Mesothelial cell of epicardium (in vitro differentiated cells): ENCODE measurements at places on chromosomes 5 and 9.
A peak's percentile ranks its signal among the peaks of the same experiment; 100 is the strongest.

- DNase-seq = no peak
These were observed 1.8 kb downstream of the TCERG1 start for GRCh38 chr5:146448783-146449519.

DNA sequence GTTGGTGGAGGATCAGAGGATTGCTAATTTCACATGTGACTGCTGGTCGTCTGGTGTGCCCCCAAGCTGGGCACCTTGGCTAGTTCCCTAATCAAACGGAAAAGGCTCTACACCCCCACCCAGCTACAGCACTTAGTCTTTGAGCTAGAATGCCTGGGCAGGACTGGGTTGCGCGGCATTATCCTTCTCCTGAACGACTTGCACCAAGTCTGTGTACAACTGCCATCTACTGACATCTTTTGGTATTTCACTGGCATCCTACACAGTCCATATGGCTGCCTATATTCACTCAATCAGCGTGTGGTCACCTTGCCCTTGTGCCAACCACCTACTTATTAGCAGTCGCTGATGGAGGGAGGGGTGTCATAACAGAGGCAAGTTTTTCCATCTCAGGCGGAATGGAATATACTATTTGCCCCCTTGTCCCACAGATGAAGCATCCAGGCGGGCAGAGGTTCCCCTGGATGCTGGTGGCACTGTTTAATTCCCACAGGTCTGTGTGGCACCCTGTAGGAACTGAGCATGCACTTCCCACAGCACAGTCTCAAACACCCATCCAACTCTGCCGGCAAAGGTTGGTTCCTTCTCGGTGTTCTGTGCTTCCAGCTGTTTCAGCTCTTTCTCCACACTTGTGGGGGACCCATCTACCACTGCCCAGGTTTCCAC is 150.1 kb downstream of the OSTF1 start:
- DNase-seq = no peak

DNA sequence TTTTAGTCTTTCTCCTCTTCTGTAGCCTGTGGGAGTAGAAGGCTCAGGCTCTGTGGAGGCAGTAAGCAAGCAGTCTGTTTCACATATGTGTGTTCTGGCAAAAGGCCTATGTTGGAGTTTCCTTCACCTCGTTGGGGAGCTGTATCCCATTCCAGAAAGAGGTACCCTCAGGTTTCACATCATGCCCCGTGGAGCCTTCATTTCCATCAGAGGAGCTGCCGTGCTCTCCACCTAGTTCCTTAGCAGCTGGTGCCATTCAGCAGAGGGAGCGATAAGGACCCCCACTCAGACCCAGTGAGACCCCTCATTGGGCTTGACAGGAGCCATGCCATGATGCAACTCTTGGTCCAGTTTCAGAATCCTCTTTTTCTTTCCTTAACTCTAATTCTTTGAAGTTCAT is 50.6 kb upstream of the ANGPTL2 start:
- peak; percentile 19 for DNase-seq

DNA sequence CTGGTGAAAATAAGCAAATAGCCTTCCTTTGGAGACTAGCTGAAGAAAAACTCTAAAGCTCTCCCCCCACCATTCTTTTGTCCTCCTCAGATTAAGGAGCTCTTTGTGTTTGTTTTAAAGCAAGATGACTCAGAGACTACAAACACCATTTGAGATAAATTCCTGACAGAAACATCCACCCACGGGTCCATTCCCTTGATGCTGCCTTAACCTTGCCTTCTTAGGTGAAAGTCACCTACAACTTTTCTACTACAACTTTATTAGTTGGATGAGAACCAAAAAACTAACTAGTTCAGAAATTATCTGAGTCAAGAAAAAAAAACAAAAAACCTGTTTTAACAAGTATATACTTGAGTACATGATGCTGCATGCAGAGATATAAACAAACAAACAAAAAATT is 831.1 kb downstream of the NR2F1-AS1 start:
- no peak for DNase-seq

DNA sequence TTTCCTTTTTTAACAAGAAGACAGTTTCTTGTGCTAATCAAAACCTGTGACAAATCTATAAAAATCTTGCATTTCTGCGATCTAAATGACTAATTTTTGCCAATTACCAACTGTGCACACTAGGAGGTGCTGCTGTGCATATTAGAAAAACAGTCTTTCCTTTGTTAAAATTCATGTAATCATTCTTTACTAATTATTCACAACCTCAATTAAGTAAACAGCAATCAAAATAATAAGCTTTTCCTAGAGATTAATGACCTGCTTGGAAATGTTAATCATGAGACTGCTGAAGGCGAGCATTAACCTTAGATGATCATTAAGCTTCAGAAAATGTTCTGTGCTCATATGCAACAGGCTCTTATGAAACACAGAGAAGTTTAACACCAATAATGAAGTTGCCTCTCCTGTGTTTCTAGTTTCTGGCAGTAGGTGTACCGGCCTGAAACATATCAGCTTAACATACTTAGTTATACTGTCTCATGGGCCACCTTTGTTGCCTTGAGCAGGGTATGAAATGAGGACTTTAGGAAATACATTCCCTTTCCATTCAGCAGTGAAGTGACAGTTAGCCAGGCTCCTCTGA is 17.7 kb downstream of the RFESD start:
- no peak for DNase-seq

DNA sequence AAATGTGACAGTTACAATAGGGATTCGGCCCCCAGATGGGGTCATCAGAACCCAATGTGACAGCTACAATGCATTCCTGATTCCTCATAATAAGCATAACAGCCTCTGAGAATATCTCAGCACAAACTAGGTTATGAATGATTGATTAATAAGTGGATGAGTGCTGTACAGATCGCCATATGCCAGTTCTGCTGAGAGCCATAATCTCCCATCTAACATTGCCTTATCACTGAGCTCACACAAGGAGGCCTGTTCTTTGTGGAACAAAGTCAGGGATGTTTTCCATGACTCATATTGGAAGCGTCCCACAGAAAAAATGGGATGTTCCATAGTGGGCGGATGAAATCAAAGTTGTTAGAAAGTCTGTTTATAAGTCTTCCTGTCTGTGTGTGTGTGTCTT is 89.6 kb downstream of the KIF4B start:
- no peak for DNase-seq

DNA sequence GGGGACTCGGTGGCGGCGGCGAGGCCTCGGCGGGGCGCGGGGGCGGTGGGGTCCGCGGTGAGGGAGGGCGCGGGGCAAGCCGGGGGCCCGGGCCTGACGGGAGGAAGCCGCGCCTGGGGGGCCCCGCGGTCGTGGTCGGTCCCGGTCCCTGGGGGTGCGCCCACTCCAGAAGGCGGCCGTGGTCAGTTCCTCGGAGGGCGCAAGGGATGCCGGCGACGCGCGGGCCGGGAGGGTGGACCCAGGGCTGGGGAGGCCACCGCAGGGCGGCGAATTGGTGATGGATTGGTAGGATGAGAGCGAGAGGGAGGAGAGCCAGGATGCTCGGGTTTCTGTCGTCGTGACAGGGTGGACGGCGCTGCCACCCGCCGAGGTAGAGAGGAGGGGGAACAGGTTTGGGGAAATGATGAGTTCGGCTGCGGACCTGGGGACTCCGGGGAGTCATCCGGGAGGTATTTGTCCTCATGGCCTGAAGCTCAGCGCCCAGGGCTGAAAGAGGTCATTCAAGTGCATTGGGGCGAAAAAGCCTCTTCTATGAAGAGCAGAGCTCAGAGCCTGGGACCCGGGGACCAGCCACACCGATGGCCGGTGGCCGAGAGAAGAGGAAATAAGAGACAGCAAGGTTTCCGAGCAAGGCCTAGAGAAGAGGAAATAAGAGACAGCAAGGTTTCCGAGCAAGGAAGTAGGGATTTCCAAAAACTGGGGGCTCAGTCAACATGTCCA is 557 bp downstream of the GNG10 start:
- no peak for DNase-seq

GRCh38 chr9:127280880-127281660 is 16.5 kb downstream of the GARNL3 start:
- no peak for DNase-seq

GRCh38 chr9:3161912-3162311 is 318.0 kb upstream of the PUM3 start:
- DNase-seq = no peak

DNA sequence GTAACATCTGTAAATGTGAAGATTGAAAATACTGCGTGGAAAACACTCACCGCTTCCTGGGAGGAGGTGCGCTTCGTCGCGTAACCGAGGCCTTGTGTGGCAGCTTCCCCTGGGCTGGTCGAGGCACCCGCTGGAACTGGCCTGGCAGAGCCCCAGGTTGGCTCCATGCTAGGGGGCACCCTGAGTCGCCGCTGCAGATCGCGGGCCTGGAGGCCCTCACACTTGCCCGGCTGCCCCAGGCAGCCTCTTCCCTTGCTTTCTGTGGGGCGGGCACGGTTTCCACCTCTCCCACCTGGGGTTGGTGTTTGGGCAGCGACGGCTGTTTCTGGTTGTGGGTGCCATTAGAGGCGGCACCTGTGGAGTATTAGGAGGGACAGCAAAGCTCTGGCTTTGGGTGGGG is 852 bp downstream of the ZNF354C start:
- no peak for DNase-seq

DNA sequence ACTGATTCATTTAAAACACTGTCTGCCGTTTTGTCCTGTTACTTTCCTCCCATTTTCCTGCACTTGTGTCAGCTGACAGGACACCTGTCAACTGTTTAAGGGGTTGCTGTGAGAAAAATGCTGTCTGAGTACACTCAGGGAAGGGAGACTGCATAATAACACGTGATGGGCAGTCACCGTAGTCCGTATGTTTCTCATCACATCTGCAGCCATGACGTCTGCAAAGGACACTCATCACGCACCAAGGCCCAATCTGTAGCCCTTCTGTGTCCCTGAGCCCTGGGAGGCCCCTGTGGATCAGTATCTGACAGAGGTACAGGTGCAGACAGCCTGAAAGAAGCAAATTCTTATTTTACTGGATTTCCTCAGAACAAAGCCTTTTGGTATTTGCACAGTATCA is 396.3 kb downstream of the YTHDC2 start:
- no peak for DNase-seq

DNA sequence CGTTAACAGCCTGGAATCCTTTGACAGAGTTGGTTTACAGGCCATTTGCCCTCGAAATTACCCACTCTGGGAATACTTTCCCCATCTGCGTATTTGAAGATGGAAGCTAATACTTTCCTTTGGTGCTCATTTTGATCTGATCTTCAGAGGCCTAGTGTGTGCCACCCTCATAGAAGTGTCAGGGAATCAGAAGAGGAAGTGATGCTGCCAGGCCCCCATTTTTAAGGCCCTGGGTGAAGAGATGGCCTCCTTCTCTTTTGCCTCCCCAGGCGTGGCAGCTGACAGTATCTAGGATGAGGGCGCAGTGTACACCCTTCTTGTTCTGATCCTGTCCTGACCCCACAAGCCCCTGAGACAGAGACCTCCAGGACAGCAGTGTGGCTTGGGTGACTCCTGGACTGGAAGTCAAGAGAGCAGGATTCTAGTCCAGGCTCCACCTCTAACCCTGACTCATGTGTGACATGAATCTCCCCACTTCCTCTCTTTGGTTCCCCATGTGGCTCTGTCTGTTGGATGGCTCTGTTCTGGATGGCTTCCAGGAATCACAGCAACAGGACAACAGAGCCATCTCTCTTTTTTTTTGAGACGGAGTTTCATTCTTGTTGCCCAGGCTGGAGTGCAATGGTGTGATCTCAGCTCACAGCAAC is 27.8 kb downstream of the CSF1R start:
- DNase-seq = no peak

- peak; percentile 97 for DNase-seq
These were observed 507 bp upstream of the TENT4A start for GRCh38 chr5:6712577-6713273.

DNA sequence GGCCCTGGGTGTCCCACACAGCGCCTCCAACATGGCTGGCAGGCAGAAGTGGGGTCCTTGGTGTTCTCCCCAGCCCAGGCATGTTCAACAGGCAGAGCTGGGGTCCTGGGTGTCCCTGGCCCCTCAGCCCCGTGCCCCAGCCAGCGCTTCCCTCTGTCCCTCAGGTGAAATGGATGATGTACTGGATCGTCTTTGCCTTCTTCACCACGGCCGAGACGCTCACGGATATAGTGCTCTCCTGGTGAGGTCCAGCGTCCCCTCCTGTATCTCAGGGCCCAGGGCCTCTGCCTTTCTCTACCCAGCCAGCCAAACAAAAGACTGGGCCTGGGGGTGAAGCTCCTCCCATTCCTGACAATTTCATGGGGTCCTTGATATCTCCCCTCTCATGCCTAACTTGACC is 2.4 kb downstream of the REEP2 start:
- no peak for DNase-seq

DNA sequence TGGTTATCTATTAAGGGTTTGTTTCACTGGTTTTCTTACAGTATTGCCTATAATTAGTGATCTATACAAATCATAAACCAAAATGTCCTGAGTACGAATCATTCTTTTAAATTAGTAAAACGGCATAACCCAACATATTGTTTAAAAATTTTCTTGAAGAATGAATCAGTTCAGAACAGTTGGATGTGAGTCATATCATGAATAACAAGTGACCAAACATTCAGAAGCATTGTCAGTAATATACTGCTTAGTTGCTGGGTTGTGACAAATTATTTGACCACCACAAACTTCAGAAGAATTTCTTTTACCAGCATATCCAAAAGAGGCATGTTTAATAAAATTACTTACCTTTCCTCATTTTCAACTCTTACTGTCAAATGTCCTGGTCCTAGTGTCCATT is 111.2 kb downstream of the UNC13B start:
- no peak for DNase-seq

DNA sequence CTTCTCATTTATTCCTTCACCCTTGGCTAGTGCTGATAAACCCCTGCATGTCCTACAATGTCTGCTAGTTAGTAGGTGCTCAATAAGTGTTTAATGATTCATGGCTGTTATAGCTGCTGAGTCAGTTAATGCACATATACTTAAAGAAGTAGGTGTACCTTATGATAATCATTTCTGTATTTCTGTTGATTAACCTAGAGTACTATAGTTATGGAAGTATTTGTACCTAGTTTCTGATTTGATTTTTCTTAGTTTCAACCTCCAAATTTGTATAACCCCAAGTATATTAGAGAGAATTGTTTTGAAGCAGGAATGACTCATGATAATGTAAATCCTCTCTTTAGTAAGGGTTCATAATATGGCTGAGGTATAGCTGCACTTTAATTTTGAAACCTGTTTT is 8.9 kb downstream of the SMAD5 start:
- DNase-seq = no peak

DNA sequence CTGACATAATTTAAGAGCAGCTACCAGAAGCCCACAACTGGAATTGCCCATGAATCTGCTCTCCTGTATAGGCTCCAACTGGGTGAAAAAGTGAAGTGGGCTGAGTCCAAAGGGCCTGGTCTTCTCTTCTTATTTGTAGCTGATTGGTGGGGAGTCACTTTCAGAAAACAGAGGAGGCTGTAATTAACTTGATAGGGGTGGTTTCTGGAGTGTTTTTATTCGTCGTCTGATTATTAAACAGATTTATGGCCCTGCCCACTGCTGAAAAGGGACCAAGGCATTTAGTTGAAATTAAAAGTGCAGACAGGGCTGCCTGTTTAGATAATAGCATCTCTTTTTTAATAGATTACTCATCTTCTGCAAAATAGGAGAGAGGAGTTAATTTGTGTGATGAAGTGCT is 81.0 kb upstream of the SAP30L start:
- DNase-seq = no peak

- no peak for DNase-seq
These were observed 16.7 kb downstream of the FGD3 start for GRCh38 chr9:92963831-92964606.
